Stimulated activated CD4-positive, alpha-beta T cell treated with anti-CD3 and anti-CD28 coated beads, TNF-alpha, amount 100 ng/mL, for 4 hours (primary cell): ENCODE measurements at places on chromosomes 1 and 21.

GRCh38 chr1:246801241-246802020 lies 77.2 kb downstream of the SCCPDH start:
- no peak for DNase-seq

GRCh38 chr1:54798769-54799641 lies 2.1 kb downstream of the TTC22 start:
- no peak for DNase-seq

- no peak for DNase-seq
Measured at GRCh38 chr1:31064718-31065309, 703 bp downstream of the PUM1 start.

DNA sequence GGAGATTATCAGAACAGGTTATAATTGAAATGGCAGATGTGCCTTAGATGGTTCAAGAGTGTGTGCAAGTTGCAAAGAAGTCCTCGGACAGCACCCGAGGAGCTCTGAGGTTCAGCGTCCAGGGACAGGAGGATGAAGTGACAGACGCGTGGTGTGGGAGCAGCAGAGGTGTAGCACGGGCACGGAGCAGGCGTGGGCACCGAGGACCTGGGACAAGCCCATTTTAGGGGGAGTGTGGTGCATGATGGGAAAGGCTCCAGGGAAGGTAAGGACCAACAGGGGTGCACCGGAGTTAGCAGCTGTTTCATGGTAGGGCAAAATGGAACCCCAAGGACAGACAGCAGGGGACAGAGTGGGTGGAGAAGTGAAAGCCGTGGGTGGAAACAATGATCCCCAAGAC lies 56.3 kb upstream of the BACE2 start:
- DNase-seq: no peak

- no peak for DNase-seq
Measured at GRCh38 chr1:225700889-225701465, 48.1 kb upstream of the ENAH start.
